ENCODE measurements at places on chromosomes 12 and 14.

DNA sequence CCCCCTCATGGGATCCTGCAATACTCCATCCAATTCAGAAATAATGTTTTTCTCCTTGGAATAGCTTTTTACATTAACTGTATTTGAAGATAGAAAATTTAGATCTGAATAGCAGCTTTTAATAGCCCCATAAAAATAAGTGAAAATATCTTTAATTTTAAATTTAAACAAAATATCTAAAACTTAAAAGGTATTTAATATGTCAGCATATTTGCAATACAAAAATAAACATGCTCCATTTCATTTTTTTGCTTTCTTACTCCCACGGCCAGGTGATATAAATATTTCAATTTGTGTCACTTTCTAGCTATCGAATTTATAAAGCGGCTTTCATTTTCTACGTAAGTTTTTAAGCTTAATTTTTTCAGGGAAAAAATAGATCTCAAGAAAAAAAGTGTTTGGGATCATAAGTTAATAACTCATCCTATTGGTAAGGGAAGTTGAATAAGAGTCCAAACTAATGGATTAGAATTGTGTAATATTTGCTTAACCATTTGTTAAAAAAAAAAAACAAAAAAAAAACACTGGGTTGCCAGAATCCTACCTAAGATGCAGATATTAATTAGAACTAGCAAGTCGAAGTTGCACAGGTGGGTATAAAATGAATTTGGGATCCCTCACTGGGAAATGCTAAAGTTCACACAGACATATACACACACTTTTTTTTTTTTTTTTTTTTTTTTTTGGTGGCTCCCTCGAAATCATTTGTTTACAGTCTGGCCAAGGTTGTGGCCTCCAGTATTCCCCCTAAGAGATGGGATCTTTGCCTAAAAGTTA, 47.6 kb downstream of the PPP2R5C start:
- DNase-seq: no peak

DNA sequence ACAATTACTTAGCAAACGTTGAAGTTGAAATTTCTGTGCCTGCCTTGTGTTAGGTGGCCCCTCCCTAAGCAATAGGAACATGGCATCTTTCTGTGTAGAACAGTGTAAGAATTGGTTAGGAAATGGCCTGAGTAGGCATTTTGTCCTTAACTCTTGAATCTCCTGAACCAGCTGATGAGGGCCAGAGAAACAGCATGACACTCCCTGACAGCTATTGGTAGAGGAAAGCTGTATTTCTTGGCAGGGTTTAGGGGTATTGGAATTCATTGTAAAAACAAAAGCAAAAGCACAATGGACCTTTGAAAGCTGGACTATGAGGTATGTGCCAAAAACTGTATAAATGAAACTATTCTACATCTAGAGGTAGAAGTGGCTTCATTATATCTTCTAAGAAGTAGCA, 40.6 kb upstream of the LRTM2 start:
- DNase-seq: no peak

DNA sequence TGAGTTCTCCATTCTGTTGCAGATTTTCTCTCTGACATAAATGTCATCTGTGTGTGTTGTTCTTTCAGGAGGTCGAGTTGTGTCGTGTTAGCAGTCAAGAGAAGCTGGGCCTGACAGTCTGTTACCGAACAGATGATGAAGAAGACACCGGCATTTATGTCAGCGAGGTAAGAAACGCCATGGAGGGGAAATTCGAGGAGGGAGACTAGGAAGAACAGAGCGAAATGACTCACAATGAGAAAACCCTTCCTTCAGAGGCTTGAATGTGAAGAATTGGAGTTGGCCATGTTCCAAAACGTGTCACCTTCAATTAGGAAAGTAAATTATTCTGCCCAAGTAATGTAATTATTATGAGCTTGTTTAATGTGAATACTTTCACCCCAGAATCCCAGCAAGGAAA, 364.5 kb downstream of the PDZRN4 start:
- peak; percentile 5 for DNase-seq

GRCh38 chr14:103698380-103699260, 16.6 kb downstream of the XRCC3 start:
- DNase-seq: no peak

DNA sequence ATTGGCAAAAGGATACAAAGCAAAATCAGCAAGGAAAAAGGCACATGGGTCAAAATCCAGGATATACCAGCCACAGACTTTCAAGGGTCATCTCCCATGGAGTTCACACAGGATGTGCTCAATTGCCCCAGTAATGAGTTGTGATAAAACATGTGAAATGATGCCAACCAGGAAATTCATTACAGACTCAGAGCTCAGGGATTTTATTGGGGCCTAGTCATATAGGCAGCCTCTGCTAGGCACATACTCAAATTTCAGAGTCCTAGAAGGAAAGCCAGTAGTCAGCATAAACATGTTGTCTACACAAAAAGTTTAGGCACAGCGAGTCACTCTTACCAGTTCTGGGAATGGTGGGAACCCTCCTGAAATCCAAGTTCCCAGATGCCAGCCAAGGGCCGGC, 64.4 kb upstream of the OSBPL8 start:
- peak; percentile 5 for DNase-seq

DNA sequence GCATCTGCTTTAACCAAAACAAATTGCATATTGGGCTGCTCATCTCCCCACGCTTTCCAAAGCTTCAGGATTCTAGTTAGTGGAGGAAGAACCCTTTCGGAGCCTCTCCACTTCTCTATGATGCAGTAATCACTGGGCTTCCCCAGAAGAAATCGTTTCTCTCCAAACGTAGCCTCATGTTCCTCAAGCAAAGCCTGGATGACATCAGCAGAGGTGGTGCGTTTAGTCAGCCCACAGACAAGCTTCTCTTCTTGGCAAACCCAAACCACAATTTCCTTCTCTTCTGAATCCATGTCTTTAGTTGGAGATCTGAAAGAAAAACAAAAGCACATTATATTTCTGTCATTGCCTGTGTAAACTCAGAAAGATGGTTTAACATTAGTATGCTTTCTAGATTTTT, 30.6 kb downstream of the RASSF9 start:
- DNase-seq: no peak

DNA sequence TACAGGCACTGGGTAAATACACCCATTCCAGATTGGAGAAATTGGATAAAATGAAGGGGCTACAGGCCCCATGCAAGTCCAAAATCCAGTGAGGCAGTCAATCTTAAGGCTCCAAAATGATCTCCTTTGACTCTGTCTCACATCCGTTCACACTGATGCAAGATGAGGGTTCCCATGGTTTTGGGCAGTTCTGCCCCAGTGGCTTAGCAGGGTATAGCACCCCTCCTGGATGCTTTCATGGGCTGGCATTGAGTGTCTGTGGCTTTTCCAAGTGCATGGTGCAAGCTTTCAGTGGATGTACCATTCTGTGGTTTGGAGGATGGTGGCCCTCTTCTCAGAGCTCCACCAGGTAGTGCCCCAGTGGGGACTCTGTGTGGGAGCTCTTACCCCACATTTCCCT, 427.2 kb downstream of the TRHDE start:
- no peak for DNase-seq

DNA sequence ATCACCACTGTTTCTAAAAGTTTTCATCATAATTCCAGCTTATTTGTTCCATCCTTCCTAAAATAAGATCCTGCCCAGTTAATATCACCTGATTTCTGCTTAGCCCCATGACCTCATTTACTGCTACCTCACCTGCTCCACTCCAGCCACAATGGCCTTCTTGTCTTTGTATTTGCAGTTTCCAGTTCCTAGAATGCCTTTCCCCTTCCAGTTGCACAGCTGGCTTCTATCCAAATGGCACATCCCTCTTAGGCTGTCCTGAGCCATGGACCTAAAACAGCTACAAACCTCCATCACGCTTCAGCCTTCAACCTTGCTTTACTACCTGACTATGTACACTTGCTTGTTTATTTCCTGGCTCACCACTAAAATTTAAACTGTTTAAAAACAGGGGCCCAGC, 6.5 kb upstream of the LGMN start:
- no peak for DNase-seq

GRCh38 chr12:76085520-76085868, 1.0 kb upstream of the NAP1L1 start:
- DNase-seq: no peak

DNA sequence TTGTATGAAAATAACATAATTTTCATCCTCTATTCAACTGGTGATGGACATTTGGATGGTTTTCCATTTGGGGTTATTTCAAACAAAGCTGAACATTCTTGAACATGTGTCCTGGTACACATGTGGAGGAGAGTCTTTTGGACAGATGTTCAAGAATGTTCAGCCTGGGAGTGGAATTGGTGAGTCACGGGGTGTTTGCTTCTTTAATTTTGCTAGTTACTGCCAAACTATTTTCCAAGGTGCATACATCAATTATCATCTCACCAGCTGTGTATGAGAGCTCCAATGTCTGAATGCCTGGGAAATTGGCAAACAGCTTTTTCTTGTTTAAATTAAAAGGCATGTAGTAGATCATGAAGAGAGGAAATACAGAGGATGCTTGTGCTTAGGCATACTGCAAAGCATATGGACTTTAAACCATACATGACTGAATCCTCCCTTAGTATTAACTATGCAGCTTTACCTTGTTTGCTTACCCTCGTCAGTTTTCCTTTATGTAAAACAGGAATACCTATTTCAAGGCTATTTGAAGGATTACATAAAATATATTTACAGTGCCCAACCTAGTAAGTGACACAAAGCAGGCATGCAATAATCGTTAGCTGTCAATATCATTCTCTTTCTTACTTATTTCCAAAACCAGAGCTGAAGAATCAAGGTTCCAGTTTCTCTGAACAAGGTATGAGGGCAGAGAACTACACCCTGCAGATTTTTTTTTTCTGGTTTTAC, 152.1 kb downstream of the ITPR2 start:
- no peak for DNase-seq

All from kidney epithelial cell (primary cell).